Skin of body (tissue), 3 donors: ENCODE measurements at places on chromosomes 5 and 9. TPM values are rescaled to one million over a fixed set of nuclear protein-coding genes. Genes with fewer than 3 reads are reported as not detected.

SPATA31D3 gene
- not detected for total RNA-seq

ADGRD2 gene
- not detected for total RNA-seq

IFNA7 gene
- total RNA-seq: not detected

IQGAP2 gene
- total RNA-seq: 43.5 TPM

PCDH12 gene
- 8.2 TPM for total RNA-seq

SGCD gene
- total RNA-seq: 54.5 TPM

DDX4 gene
- total RNA-seq: not detected

AGXT2 gene
- not detected for total RNA-seq

GRM6 gene
- not detected for total RNA-seq

OMD gene
- 16.0 TPM for total RNA-seq

GNA14 gene
- 1.6 TPM for total RNA-seq

FOXD4L6 gene
- not detected for total RNA-seq

TEX48 gene
- not detected for total RNA-seq

TNC gene
- 43.4 TPM for total RNA-seq

GKAP1 gene
- 5.6 TPM for total RNA-seq

GPX3 gene
- total RNA-seq: 31.1 TPM

GFI1B gene
- 0.59 TPM for total RNA-seq

POC5 gene
- 7.4 TPM for total RNA-seq

GPR150 gene
- total RNA-seq: not detected

COL5A1 gene
- 349 TPM for total RNA-seq

FBLL1 gene
- 0.79 TPM for total RNA-seq

CCDC180 gene
- 16.1 TPM for total RNA-seq

DNA sequence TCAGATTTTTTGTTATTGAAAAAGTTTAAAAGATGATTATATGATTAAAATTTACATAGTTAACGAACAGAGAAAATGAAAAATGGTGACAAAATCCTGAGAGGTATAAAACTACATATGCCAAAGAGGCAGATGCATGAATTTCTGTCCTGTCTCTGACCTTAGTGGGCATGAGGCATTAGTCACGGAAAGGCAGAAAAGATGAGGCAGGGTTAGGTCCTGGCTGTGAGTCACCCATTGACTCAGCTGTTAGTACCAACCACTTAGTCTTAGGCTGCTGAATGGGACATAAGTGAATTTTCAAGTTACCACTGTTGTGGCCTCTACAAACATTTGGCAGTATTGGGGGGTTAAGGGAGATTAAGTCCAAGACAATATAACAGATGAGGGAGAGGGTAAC, 33.1 kb downstream of the RASA1 start:
- DNase-seq: no peak

- no peak for DNase-seq
Observed at GRCh38 chr5:53476531-53477480, 3.6 kb upstream of the FST start.

- DNase-seq: no peak
Observed at GRCh38 chr5:169576181-169576598, 7.4 kb upstream of the SPDL1 start.

DNA sequence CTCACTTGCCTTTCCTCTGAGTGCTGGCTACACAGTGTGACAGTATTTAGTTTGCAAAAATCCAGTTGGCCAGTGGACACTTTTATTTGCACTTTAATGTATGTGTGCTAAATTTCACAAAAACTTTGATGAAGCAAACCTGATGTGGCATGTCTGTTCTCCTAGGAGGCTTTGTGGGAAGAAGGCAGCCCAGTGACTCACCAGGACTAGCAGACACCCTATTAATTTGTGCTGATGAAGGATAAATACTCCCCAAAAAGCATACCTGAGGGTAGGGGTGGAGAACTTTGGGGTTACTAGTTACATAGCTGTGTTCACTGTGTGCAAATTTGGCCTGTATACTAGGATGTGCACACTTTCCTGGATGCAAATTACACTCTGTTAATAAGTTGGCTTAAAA, 39.3 kb upstream of the IPPK start:
- no peak for DNase-seq

- DNase-seq: no peak
Observed at GRCh38 chr5:153030755-153031725, 459.4 kb upstream of the GRIA1 start.

GRCh38 chr5:107359033-107359915, 311.5 kb downstream of the EFNA5 start:
- DNase-seq: peak; percentile 29

DNA sequence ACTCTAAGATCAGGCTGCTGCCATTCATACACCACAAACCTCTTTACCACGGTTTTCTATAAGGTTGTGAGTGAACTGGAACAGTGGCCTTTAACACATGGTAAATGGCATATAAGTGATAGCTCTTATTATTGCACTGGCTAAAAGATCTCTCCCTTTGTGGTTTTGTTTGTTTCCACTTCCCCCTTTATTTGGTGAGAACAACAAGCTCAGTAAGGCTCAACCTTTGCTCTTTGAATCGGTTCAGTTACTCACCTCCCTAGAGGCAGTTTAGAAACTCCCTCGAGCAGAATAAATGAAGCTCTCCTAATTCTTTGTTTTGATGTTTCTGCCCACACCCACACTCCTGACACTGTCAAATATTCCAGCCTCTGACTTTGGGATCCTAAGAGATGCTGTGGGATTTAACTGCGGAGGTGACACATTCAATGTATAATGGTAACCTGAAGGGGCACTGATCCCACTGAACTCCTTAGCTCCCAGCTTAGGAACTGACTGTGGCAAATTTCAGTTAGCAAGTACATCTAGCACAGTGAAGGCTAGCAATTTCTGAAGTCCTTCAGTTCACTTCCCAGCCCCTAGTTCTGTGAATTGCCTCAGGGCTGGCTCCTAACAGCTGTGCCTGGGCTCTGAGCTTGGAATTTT, 22.5 kb upstream of the RAD23B start:
- no peak for DNase-seq

DNA sequence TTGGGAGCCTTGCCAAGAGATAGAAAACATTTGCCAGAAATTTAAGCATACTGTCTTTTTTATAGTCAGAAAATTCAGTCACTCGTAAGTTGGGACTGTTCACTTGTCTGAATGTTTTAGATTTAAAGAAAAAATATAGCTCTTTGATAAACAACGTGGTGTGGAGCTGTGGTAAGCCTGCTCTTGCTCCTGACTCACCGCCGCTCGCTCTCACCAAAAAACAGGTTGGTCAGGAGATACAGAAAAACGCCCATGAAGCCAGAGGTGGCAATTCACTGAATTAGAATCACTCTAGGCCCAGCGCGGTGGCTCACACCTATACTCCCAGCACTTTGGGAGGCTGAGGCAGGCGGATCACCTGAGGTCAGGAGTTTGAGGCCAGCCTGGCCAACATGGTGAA, 6.2 kb downstream of the LNPEP start:
- DNase-seq: no peak

- no peak for DNase-seq
Observed at GRCh38 chr9:30172206-30172605, 2212.2 kb upstream of the ACO1 start.

- DNase-seq: peak; percentile 43
Observed at GRCh38 chr9:130235558-130236435, 29.8 kb upstream of the HMCN2 start.

- DNase-seq: no peak
Observed at GRCh38 chr9:17315341-17315740, 180.5 kb downstream of the CNTLN start.

DNA sequence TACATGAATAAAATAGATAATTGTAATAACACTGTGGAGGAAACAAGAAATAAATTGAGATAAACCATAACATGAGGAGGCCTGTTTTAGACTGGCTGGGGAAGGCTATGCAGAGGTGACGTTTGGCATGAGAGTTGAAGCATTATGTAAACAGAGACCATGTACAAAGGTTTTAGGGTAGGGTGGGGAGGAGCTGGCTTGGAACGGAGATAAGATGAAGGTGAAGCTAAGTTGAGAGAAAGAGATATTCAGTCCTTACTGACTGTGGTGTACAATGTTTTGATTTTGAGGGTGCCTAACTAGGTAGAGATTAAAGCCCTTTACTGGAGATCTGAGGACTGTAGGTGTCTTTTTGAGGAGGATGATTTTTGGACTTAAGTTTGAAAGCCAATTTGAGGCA, 17.8 kb downstream of the MAN2A1 start:
- no peak for DNase-seq

GRCh38 chr9:69623276-69623675, 48.9 kb downstream of the APBA1 start:
- DNase-seq: no peak

- DNase-seq: no peak
Observed at GRCh38 chr5:66981266-66982055, 215.1 kb downstream of the CD180 start.

DNA sequence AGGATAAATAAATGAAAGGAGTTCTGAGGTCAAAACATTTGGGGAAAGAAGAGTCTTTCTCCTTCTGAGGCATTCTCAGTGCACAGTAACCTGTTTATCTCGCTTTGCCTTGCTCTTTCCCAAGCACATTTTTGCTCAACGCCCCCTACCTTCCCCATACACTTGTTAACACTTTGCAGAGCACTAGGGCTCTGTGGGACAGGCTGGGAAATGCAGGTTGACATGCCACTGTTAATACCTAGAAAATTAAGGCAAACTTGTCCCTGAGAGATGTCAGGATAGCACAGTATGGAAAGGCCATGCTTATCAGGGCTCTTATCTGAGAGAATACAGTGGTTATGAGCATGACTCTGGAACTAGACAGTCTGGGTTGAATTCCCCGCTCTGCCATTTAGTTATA, 152.0 kb downstream of the DOCK8 start:
- DNase-seq: no peak

GRCh38 chr9:33861917-33862453, 45.0 kb downstream of the UBE2R2 start:
- DNase-seq: no peak

- no peak for DNase-seq
Observed at GRCh38 chr5:57517250-57517649, 34.6 kb upstream of the ACTBL2 start.

DNA sequence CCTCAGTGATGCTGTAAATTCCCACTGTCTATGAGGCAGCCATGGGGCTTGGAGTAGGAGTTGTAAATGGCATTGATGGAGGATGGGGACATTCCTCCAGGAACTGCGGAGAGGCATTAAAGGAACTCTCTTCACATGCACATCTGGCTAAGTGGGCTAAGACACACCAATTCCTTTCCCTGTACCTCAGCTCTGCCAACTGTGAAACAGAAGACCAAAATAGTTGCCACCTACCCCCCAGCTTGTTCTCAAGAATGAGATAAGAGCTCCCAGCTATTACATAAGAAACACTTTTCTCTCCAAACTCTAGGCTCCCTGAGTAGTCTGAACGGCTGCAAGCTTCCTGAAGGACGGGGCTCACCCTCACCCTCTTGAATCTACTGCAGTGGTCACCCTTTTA, 144.6 kb upstream of the SLC30A5 start:
- no peak for DNase-seq

DNA sequence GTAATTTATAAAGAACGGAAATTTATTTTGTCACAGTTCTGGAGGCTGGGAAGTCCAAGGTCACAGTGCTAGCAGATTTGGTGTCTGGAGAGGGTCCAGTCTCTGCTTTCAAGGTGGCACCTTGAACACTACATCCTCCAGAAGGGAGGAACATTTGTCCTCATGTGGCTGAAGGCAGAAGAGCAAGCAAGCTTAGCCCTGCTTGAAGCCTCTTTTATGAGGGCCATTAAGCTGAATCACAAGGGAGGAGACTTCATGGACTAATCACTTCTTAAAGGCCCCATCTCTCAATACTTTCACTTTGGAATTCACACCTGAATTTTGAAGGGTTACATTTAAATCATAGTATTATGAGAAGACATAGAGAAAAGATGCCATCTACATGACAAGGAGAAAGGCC, 215.4 kb upstream of the NFIL3 start:
- DNase-seq: no peak

DNA sequence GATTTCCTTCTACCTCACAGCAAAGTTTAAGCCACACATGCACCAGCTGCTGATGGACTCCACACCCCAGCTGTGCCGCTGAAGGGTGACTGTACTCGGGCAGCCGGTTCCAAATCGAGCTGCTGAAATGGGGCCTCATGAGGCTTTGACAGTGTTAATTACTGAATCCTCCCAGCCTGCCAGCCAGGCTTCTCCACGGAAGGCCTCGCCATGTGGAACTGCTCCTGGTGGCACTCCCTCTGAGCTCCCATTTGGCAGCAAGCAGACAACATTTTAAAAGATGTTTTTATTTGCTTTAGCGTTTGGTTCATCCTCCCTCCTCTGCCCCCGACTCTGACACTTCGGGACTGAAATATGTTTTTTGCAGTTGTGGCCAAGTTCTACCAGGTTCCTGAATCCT, 479.4 kb upstream of the MPDZ start:
- peak; percentile 12 for DNase-seq

- DNase-seq: no peak
Observed at GRCh38 chr5:125551246-125551645, 804.8 kb upstream of the ZNF608 start.

GRCh38 chr5:36734422-36734821, 128.0 kb downstream of the SLC1A3 start:
- DNase-seq: peak; percentile 16

GRCh38 chr5:42561656-42562055, 138.4 kb downstream of the GHR start:
- DNase-seq: no peak

GRCh38 chr5:131209506-131210150, 38.9 kb downstream of the LYRM7 start:
- no peak for DNase-seq

DNA sequence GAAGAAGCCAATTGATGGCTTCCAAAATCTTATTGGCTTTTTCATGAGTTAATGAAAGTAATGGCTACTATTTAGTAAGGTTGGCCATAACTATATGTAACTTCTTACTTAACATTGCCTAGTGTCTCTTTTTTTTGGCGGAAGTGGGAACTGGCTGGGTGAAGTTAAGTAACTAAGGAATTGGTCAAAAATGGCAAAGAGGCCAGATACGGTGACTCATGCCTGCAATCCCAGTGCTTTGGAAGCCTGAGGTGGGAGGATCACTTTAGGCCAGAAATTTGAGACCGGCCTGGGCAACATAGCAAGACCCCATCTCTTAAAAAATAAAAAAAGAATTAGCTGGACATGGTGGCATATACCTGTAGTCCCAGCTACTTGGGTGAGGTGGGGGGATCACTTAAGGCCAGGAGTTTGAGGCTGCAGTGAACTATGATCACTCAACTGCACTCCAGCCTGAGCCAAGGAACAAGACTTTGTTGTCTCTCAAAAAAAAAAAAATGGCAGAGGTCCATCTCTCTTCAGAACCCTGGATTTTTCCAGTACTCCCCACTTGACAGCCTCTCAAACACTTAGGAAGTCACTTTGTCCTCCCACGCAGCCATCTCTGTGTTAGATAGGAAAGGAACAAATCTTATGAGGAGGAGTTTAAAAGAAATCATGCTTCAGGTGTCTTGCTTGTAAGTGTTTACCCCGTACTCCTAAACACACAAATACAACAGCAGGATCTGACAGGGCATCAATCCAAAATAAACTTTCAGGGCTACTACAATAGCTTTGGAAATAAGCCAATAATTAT, 75.7 kb downstream of the TEK start:
- DNase-seq: no peak

- peak; percentile 61 for DNase-seq
Observed at GRCh38 chr5:60184606-60185005, 291.1 kb upstream of the PDE4D start.

GRCh38 chr5:128749136-128749898, 211.3 kb upstream of the FBN2 start:
- DNase-seq: peak; percentile 78
